ENCODE measurements at places on chromosomes 5 and 9.
A peak's percentile ranks its signal among the peaks of the same experiment; 100 is the strongest.

- DNase-seq = no peak
Measured at GRCh38 chr9:18061856-18062255, 412.1 kb upstream of the ADAMTSL1 start.

GRCh38 chr5:54981928-54982327, 3.5 kb downstream of the ESM1 start:
- no peak for DNase-seq

- no peak for DNase-seq
Measured at GRCh38 chr5:73938280-73938937, 312.4 kb downstream of the ARHGEF28 start.

DNA sequence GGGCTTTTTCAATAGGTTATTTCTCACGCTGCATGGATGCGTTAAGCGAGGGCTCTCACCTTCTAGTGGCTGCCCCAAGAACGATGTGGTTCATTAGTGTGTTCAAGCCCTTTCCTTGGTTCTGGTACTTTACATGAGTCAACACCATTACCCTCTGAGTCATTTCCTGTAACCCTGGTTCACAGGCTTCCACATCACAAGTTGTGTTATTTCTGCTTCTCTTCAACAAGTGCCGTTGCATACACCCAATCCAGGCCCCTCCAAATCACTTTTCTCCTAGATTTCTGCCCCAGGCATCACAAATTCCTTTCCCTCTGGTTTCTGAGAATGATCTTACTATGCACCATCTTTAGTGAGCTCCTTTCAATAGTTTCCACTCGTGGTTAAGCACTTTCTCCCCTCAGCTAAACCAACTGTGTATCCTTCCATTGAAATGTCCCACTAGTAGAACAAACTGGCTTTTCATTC, 69.5 kb upstream of the RAD23B start:
- DNase-seq = peak; percentile 45

GRCh38 chr9:23717505-23717904, 108.5 kb downstream of the ELAVL2 start:
- no peak for DNase-seq

GRCh38 chr9:125580701-125581286, 126.2 kb downstream of the MAPKAP1 start:
- no peak for DNase-seq

DNA sequence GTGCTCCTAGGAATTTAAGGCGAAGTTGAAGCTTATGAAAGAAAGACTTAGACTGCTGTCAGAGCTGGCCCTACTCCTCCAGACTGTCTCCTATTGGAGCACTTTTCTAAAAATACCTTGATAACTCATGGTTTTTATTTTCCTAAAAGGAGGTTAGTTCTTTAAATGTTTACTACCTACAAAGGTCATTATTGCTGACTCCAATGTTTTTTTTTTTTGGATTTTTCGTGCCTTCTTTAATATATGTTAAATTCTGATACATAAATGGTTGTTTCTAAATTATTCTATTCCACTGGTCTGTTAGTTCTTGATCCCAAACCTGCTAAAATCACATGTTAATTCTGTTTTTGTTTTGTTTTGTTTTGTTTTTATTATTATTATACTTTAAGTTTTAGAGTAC, 227.6 kb upstream of the FTMT start:
- no peak for DNase-seq

DNA sequence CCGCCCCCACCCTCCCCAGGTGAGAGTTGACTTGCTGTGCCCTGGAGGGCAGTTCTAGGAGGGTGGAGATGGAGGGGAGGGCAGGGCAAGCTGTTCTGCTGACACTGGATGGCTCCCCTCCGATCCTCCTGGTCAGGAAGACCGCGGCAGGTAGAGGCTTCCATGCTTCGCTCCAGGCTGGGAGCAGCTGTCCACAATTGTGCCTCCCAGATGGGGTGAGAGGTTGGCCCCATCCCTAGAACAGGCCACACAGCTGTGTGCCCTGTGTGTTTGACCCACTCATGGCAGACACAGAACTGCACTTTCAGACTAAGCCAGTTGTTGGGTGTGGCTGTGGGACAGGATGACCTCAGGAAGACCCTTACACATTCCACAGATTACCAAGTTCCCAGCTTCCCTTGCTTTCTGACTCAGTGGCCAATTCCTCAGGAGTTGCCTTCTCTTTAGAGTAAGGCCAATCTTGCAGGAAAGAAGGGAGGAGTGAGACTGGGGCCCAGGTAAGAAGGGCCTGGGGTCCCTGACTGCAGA, 72.1 kb upstream of the HSPA9 start:
- DNase-seq = no peak

GRCh38 chr9:980640-981039, 4.2 kb downstream of the DMRT3 start:
- DNase-seq = no peak

DNA sequence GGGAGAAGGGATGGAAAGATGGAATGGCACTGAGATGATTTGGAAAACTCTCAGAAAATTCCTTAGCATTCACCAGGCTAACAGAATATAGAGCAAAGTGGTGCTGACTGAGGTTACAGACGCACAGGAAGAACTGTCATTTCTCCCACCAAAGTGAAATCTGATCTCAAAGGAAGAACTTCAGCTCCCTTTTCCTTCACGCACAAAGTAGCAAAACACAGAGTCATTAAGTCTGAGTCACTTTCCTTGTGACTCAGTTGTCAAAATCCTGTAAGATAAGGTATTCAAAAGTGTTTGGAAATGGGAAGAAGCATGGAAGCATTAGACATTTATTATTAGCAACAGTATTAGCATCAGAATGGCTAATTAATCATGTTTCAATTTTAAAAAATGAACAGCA, 11.7 kb downstream of the MPDZ start:
- DNase-seq = no peak

DNA sequence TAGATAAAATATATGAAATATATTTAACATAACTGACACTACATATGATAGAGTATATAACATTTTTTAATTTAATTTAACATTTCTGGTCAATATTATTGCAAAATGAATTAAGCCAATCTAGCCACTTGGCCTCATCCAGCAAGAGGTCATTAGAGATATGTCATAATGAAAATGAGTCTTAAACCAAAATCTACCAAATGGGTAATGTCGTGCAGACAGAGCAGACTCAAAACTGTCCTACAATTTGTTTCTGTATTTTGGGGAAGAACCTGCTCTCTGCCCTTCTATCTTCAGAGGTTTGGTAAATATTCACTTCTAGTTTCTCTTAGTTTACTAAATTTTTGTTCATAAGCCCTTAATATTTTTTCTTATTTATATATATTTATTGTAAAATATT, 61.4 kb downstream of the ARHGEF28 start:
- DNase-seq = peak; percentile 39

- no peak for DNase-seq
Measured at GRCh38 chr5:39531306-39531705, 106.5 kb upstream of the DAB2 start.

DNA sequence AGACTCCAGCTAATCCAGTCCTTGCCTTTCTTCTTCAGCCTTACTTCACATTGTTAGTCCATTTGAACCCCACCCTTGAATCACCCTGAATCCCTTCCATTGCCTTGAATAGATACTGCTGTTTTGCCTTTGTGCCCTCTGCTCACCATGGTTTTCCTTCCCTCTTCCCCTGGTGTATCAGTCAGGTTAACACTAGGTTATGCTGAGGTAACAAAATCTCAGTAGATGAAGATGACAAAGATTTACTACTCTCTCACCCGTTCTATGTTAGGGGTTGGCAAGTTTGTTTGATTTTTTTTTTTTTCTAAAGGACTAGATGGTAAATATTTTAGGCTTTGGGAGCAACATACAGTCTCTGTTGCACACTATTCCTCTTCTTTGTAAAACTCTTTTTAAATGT, 3.3 kb upstream of the VLDLR start:
- no peak for DNase-seq

GRCh38 chr9:99511723-99512122, 289.6 kb downstream of the SEC61B start:
- DNase-seq = no peak

- DNase-seq = no peak
Measured at GRCh38 chr5:62084391-62084790, 221.6 kb upstream of the KIF2A start.

DNA sequence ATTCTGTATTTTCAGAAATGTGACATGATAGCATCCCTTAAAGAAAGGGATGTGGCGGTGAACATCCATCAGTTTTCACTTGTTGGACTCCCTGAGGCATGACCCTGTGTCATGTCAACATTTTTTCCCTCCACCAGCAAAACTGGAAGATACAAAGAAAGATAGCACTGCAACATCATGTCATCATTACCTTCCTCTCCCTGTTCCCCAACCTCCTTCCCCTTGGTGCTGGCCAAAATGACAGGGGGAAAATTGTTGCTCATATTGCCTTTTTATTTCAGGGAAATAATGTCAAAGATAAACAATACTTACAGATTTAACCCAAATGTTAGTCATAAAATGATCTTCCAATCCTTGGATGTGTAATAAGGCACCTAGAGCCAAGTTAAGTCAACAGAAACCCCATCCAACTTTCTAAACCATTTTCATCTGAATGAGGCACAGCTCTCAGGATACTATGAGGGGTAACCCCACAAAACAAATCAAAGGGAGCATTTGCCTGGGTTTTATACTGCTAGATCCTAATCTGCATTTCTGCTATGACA, 644.3 kb downstream of the ACTL7B start:
- no peak for DNase-seq

DNA sequence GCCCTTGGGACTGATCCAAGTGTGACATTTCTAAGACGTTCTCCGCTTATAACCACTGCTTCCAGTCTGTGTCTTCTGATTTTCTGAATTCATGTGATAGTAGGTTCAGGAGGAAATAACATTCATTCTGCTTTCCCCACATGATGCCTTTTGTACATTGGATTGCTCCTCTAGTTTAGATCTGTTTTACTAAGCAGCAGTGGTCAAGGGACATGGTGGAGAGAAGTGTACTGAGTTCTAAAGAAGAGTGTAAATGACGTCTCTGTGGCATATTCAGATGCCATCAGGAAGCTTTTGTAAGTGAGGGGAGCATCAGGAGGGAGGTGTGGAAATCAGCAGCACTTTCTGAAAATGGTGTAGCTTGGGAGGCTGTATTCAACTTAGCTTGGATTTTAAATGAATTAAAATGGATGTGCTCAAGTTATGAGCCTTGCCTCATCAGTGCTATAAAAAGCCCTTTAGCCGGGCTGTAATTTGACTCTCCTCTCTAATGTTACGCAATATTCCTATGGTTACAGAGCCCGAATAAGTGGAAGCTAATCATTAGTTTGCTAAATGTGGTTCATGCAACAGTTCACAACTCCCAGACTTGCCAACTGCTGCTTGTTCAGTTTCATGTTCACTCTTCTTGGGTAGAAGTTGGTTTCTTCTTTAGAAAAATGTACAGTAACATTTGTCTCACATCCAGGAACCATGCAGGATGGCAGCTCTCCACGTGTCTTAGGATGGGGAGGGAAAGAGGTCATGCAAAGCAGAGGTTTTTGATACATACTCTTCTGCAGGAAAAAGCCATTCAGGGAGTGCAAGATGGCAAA, 281.3 kb downstream of the ARHGAP26 start:
- DNase-seq = no peak

DNA sequence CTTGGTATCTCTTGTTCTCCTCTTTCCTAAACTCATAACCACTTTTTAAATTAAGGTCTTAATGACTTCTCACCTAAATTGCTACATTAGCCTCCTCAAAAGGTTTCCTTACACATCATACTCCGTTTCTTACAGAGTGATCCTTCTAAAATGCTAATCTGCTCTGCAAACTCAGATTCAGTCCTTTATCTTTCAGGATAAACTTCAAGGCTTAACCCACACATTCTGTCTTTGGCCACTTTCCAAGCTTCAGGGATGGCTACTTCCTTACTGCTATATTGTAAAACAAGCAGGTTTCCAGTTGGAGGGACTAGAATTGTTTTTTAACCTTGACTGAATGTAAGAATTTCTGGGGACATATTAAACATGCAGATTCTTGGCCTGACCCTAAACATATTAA, 105.5 kb upstream of the CHD1 start:
- DNase-seq = no peak

DNA sequence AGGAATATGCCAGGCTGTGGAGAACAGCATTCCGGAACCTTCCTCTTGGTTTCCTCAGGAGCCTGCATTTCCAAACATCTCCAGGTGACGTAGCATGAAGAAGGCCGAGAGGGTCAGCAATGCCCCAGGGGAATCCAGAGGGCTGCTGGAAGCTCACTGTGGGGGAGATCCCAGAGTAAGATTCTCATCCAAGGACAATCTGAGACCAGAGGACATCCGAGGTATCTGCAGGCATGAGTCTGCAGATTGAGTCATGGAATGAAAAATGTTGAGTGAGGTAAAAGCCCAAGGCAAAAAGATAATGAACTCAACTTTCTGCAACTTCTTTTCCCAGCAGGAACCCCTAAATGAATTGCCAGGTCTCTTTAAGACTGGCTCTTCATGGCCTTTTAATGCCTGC, 73.5 kb downstream of the KIF4B start:
- DNase-seq = no peak

- no peak for DNase-seq
Measured at GRCh38 chr5:102666164-102666946, 88.8 kb upstream of the PAM start.

DNA sequence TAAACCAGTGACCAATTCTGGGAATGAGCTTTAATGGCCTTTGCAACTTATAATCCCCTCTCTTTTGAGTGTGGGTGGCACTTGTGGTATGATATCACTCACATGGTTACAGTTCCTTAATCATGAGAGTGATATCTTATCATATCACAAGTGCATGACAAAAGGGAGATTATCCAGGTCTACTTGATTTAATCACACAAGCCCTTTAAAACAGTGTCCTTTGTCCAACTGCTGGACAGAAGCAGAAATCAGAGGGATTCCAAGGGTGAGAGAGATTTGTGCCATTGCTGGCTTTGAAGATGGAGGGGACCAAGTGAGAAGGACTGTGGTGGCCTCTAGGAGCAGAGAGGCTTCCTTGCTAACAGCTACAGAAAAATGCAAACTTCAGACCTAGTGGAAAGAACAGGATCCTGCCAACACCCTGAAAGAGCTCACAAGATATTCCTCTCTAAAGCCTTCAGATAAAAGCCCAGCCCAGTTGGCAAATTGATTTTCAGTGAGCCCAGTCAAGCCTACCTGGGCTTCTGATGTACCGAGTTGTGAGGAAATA, 279.0 kb upstream of the TLE4 start:
- DNase-seq = no peak

DNA sequence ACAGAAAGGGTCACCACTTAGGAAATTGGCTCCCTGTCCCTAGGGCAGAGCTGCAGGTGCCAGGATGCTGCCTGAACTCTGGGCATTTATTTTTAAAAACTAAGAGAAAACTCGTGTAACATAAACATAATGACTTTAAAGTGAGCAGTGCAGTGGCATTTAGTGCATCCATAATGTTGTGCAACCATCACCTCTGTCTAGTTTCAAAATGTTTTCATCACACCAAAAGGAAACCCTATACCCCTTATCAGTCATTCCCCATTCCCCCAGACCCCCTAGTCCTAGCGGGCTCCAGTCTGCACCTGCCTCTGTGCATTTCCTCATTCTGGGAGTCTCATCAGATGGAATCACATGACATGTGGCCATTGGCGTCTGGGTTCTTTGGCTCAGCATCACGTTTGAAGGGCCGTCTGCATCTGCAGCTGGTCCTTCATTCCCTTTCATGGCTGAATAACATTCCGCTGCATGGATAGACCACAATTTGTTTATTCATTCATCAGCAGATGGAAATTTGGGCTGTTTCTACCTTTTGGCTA, 55.8 kb downstream of the NSG2 start:
- DNase-seq = no peak

- DNase-seq = no peak
Measured at GRCh38 chr5:59234236-59234635, 651.4 kb downstream of the RAB3C start.

Data from GM10248 (cell line).